ENCODE measurements at places on chromosomes 3 and 15.

DNA sequence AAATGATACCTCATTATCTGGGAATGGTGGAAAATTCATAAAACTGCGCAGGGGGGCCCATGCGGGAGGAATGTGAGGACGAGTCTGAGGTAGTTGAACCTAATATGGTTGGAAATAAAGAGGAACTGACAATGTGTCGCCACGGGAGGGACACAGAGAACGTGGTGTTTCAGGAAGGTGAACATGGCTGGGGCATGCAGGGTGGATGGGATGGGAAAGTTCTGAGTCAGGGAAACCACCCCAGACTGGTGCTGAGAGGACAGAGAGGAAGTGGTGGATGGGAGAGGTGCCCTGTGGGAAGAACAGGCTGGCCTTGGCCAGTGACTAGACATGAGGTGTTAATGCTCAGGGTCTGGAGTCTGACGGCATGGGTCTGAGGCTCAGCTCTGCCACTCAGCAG lies 137.1 kb upstream of the WNT5A start:
- DNase-seq, result no peak

- no peak for DNase-seq
Observed at GRCh38 chr3:126266291-126266840, 86.0 kb upstream of the ALDH1L1 start.

- DNase-seq, result no peak
Observed at GRCh38 chr3:100606894-100607512, 2.4 kb upstream of the ADGRG7 start.

- DNase-seq, result peak; percentile 89
Observed at GRCh38 chr3:150168698-150169097, 198.0 kb upstream of the PFN2 start.

DNA sequence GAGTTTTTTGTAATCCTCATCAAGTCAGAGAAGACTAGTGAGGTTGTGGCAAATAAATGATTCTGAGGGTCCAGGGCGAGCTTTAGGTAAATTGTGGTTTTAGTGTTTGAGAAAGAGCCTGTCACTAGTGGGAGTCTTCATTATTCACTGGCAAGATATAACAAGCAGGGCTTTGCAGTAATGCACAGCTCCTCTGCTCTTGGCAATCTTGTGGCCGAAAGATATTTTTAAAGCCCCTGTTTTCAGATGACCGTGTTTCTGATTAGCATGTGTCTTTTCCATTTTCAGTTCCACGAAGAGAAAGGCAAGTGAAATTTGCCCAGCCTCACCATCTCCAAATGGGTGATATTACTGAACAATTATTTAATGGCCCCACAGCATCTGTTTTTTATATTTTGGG lies 154.0 kb upstream of the BCL6 start:
- DNase-seq, result no peak

DNA sequence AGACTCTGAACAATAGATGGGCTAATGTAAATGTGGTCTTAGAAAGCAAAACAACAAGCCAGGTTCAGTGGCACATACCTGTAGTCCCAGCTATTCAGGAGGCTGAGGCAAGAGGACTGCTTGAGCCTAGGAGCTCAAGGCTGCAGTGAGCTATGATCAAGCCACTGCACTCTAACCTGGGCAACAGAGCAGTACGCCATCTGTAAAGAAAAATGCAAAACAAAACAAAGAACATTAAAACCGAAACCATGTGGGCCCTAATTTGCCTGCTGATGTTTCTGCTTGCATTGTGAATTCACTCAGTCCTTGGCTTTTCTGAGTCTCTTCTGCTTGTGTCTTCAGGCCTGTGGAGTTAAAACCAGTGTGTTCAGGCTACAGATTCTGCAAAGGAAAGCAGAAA lies 56.7 kb downstream of the CCNL1 start:
- no peak for DNase-seq

GRCh38 chr3:110625201-110625747 lies 446.3 kb upstream of the NECTIN3 start:
- DNase-seq, result no peak

DNA sequence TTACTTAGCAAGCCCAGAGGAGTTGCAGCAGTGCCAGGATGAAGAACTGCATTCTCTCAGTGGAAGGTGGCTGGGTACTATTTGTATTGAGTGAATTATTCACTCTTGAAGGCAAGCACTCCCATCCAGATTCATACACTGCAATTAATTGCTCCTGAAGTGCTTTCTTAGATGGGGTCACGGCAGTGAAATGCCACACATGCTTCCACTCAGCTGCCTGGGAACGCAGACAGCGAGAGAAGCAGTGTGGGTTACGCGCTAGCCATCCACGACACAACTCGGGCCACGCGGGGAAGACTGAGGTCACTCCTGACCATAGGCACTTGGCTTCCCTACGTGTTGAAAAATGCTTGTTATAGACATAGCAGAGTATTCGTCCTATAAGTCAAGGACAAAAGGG lies 30.8 kb upstream of the LMCD1 start:
- DNase-seq, result no peak

DNA sequence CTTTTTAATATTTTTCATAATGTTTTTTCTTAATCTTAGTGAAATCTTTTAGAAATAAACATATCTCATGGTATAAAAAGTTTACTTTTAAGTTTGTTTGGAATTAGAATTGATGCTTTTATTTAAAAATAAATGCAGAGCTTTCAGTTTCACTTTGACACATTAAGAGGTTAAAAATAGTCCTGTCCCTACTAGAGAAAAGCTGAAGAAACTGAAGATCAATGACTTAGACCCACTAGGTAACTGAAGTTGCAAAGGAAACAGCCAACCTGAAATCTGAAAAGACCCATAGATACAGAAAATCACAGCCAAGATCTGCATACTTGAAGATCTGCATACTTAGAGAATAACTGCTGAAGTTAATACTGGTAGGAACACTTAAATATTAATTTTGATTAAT lies 237.6 kb downstream of the RAP2B start:
- DNase-seq, result no peak

DNA sequence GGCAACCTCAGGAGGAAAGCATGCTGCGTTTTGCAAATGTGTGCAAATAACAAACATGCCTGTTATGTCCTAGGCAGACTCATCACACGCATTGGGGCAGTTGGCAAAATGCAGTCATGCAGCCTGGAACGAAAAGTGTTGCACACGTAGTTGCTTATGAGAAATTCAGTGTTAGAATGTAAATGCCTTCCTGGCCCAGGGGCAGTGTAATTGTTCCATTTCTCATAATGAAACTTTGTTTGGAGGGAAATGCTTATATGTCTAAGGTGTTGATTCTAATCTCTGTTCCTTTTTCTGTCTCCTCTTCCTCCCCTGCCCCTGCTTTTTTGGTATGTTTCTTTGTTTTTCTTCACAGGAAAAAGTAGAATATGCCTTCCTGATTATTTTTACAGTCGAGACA lies 156.0 kb downstream of the CACNA1D start:
- DNase-seq, result no peak

DNA sequence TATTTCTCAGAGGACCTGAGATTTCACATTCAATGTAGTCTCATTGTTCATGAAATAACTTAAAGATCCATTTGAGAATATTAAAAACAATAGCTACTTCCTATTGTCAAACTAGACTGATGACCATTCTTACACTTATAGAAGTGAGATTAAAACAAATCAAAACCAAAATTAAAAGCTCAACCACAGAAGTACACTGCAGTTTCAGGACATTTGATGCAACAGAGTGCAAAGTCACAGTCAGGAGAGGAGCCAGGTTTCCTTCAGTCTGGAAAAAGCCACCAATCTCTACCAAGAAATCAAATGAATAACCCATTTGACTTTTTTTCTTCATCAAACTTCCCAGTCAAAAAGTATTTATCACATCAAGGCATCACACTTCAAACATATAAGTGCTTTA lies 5.5 kb downstream of the CCPG1 start:
- no peak for DNase-seq

- DNase-seq, result no peak
Observed at GRCh38 chr15:51229907-51230330, 108.5 kb downstream of the CYP19A1 start.

DNA sequence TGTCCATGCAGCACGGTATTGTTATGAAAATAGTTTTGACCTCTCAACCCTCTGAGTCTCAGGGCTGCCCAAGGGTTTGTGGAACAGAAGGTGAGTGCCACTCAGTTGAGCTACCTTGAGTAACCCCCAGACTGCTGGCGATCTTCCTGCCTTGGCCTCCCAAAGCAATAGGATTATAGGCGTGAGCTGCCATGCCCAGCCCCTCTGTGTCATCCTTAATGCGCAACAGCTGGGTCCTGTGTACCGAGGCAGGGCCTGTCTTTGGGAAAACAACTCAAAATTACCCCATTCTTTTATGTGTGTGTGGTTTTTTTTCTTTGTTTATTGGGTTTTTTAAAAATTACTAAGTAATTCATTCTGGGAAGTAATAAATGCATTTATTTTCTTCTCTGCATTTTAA lies 78.3 kb upstream of the TPM1 start:
- no peak for DNase-seq

DNA sequence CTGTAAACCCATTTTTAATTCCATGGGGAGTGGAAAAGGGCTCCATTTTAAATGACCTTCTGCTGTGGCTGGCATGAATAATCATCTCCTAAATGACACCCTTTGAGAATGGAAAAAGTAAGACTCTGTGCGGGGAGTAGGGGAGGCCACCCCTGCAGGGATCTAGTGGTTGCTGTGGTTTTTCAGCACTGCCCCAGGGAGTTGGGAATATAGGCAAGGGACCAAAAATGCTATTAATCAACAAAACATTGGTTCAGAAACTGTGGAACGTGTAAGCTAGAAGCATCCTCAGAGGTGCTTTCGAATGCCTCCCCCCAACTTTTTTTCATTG lies 30.1 kb upstream of the ADAMTS7 start:
- no peak for DNase-seq

DNA sequence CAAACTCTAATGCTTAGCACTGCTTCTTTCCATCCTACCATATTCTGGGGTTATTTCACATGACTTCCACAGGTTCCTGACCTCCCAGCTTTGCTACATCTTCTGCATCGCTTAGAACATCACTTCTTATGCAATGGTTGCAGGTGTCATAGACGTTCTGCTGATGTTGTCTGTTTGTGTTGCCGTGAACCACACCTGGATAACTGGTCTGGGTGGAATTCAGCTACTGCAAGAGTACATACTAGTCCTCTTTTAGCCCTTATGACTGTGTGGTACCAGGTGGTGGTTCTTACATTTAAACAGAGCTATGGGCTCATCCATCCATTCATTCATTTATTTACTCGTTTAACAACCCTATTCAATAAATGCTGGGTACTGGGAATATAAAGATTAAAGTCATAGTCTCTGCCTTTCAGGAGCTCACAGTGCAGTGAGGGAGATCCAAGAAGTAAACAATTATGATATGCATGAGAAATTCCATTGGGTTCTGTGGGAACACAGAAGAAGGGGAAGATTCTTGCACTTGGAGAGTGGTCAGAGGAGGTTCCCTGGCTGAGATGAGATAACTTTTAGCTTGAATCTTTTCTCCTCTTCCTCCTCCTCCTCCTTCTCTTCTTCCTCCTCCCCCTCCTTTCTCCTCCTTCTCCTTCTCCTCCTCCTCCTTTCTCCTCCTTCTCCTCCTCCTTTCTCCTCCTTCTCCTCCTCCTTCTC lies 30.8 kb downstream of the TMEM45A start:
- DNase-seq, result no peak

- DNase-seq, result no peak
Observed at GRCh38 chr3:50807266-50807665, 132.5 kb downstream of the DOCK3 start.

DNA sequence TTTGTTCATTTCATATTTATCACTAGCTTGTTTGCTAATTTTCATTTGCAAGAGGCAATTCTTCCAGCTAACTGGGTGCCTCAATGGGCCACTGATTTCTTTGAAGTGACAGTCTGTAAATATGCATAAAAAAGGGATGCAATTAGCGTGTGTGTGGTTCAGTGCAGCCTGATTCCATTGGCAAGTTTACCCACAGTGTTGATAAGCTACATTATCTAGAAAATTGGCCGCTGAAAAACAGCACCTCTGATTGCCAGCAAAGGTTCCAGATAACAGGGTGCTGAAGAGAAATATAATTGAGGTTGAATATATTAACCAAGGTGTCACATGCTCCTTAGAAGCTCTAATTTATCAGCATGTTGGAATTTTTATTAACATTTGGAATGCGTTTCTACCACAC lies 76.9 kb downstream of the SAMMSON start:
- DNase-seq, result no peak

- no peak for DNase-seq
Observed at GRCh38 chr3:42130007-42130328, 38.8 kb downstream of the TRAK1 start.

GRCh38 chr3:45777746-45778386 lies 18.5 kb downstream of the SLC6A20 start:
- DNase-seq, result no peak

DNA sequence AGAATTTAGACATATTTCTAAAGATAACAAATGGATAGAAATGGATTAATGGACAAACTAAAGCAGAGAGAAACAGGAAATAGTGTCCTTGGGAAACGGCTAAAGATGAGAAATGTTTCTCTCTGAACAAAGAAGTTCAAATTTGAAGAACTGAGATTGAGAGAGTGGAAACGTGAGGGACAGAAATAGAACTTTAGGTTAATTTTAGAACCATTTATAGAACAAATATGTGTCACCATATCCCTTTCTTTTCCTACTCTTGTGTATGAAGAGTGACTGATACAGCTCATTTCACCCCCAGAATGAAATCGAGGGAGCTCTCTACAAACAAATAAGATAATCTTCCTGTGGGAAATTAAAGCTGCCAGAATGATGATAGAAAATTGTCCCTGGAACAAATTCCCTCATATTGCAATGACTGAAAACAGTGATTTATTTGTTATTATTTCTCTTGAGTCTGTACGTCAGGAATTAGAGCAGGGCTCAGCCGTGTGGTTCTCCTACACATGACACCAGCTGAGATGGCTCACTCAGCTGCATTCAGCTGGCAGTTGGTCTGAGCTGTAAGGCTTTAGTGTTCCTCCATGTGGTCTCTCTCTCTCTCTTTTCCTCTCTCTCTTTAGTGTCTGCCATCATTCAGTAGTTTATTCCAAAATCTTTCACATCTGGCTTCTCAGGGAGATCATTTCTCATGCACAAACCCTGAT lies 46.6 kb upstream of the ARPP21 start:
- DNase-seq, result no peak

DNA sequence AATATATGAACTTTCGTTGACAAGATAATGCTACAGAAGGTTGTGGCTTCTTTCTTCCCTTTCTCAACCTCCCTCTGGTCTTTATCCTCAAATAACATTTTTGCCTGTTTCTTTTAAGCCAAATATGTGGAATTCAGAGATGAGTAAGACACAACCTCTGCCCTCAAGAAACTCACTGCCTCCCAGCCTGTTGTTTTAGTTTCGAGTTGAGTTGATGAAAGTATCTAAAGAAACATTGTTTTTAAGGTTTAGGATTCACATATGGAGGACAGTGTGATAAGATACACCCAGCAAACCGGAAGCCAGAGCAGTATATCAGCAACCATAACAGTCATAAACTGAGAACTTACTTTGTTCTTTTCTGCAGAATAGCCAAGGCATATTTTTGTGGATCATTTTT lies 218.6 kb downstream of the THSD4 start:
- no peak for DNase-seq

GRCh38 chr3:188567478-188568195 lies 413.7 kb downstream of the LPP start:
- no peak for DNase-seq

DNA sequence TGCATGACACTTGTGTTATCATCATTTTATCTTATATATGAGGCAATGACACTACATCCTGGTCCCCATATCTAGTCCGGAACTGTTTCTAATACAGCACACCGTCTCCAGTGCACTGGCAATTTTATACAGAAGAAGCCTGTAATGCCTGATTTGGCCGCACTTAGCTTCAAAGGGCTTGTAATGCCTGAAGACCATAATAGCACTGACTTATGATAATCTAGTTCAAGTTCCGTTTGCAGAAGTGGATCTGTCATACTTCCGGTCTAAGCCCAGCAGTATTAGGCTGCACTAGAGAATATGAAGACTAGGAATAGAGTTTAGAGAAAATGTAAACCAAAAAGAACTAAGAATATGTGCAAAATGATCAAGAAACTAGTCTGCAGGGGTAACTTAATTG lies 1.3 kb downstream of the BNIP2 start:
- no peak for DNase-seq
